ENCODE measurements at places on chromosomes 1 and 21.

- no peak for DNase-seq
These were observed 344.0 kb downstream of the ST6GALNAC3 start for GRCh38 chr1:76418531-76418930.

DNA sequence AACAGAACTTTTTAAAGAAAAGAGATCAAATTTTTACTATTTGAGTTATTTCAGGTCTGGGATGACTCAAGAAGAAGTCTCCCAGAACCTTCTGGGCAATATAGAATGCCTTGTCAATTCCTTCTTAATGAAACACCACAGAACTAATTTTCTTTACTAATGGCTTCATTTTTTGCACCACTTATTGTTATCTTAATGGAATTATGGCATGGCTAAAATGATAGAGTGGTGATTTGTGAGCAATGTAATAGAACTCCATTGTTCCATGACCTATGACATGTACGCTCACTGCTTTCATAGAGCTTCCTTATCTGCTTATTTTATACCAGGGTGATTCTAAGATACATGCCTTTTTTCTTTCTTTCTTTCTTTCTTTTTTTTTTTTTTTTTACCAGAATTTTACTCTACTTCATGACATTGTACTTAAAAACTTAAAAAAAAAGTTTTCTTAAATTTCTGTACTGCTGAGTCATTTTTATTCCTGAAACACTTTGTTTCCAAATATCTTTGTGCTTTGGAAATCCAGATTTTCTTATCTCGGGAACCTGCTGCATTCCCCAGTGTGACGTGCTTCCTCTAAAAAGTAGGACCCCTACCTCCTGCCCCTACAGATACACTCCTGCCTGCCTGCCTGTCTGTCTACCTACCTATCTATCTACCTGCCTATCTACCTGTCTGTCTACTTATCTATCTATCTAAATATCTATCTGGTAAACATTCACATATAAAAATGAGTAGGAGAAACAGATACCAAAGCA lies 284.9 kb downstream of the PBX1 start:
- DNase-seq: no peak

- peak; percentile 17 for DNase-seq
These were observed 23.0 kb downstream of the DPH5 start for GRCh38 chr1:101002551-101002950.

DNA sequence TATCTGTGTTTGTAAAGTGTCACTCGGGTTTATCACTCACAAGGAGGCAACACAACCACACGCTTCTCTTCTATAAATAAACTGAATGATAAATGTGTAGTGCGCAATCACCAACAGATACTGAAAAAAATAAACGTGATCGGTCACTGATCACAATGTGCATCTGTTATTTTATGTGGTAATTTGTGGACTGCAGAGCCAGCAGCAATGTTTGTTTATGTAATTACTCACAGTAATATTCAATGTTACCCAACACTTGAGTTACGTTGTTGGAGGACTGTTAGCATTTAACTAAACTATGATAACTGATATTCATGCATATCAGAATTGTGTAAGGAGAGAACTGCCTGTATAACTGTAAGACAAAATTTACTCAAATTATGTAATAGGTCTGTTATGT lies 129.6 kb downstream of the USH2A start:
- DNase-seq: no peak

DNA sequence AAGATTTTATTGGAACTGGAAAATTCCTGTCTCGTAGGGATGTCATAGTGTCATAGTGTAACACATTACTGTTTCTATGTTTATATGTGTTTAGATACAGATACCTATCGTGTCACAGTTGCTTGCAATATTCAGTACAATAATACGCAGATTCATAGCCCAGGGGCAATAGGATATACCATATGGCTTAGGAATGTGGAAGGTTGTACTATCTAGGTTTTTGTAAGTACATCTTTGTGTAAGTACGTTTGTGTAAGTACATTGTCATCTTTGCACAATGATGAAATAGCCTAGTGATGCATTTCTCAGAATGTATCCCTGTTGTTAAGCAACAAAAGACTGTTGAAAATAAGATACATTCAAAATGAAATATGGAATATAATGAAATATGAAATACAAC lies 68.9 kb downstream of the CAMTA1 start:
- no peak for DNase-seq

DNA sequence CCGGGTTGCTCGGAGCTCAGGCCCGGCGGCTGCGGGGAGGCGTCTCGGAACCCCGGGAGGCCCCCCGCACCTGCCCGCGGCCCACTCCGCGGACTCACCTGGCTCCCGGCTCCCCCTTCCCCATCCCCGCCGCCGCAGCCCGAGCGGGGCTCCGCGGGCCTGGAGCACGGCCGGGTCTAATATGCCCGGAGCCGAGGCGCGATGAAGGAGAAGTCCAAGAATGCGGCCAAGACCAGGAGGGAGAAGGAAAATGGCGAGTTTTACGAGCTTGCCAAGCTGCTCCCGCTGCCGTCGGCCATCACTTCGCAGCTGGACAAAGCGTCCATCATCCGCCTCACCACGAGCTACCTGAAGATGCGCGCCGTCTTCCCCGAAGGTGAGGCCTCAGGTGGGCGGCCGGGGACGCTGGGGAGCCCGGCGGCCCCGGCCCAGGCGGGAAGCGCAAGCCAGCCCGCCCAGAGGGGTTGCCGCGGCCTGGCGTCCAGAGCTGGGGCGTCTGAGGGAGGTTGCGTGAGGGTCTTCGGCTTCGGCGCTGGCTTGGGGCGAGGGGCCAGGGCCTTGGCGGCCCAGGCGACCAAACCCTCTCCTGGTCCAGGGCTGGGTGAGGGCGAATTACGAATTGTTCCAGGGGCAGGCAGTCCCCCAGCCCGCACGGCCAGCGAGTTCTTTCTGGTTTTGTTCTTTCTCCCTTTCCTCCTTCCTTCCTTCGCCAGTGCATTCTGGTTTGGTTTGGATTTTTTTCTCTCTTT lies 805 bp downstream of the SIM2 start:
- no peak for DNase-seq

- DNase-seq: no peak
These were observed 11.0 kb upstream of the PAQR6 start for GRCh38 chr1:156258859-156259258.

- DNase-seq: no peak
These were observed 180.6 kb upstream of the C1orf105 start for GRCh38 chr1:172239901-172240300.

- DNase-seq: no peak
These were observed 675 bp downstream of the IFNAR1 start for GRCh38 chr21:33325222-33326067.

All from iPS DF 19.7 (cell line).